ENCODE measurements at places on chromosomes 16 and 17.

GRCh38 chr17:42979511-42980273 is at the start of gene PTGES3L:
TSS of gene PTGES3L (minus strand) at chr17:42980080. CDS start at chr17:42980053, 27 bp downstream.
- DNase-seq: no peak

- DNase-seq: no peak
Measured at GRCh38 chr16:82835487-82836155, 208.9 kb downstream of the CDH13 start.

- DNase-seq: no peak
Measured at GRCh38 chr16:4692460-4693295, 684 bp upstream of the NUDT16L1 start.

GRCh38 chr17:71423871-71424546 is 696.8 kb upstream of the SOX9 start:
- DNase-seq: no peak

DNA sequence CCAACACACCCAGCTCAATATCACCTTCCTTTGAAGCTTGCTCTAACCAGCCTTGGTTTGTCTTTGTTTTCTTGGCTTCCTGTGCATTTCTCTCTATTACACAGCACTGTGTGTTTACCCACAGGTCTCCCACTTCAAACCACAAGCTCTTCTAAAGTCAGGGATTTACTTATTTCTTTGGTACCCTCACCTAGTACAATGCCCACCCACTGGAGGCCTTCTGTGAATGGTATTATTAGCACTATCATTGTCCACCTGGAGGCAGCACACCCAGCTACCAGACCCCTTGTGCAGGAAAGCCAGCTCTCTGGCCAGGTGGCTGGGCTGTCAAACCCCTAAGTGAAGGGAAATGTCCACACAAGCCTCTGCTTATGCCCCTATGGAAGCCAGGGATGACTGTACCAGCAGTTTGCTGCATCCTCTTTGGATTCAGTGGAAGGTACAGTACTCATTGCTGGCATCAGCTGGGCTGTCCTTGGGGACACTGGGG is 9.4 kb upstream of the TOP2A start:
- DNase-seq: no peak

DNA sequence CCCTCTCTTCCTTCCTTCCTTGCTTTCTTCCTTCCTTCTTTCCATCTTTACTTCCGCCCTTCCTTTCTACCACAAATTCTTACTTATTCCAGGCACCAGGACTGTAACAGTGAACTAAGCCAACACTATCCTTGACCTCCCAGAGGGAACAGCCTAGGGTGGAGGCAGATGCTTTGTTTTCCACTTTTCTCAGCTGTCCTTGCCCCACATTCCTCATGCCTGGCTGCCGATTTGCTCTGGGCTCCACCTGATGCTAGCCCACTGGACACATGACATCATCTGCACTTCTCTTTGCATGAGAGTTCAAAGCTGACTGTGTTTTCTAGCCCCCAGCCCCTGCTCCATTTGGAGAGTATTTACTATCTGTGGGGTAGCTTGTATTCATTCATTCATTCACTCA is 283.0 kb downstream of the MAF start:
- DNase-seq: no peak

GRCh38 chr16:72787514-72788268 is 260.2 kb downstream of the ZFHX3 start:
- no peak for DNase-seq

- DNase-seq: no peak
Measured at GRCh38 chr17:60909405-60909804, 231.8 kb downstream of the BCAS3 start.

GRCh38 chr17:17067257-17067656 is 25.0 kb downstream of the MPRIP start:
- DNase-seq: no peak

- DNase-seq: no peak
Measured at GRCh38 chr17:82047379-82047778, 4.2 kb downstream of the RFNG start.

DNA sequence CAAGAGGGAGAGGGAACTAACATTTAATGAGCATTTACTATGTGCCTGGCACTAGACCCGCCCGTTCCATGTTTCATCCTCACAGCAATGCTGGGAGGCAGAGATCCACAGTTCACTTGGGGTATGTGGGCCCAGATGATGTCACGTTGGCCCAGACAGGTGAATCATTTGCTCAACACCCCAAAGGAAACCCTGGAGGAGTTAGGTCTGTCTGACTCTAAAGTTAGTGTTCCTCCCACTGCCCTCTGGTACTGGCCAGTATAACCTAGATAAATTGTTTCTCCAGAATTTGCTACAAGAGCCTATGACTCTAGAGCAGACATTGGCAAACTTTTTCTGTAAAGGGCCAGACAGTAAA is 164.6 kb downstream of the VPS53 start:
- DNase-seq: no peak

- no peak for DNase-seq
Measured at GRCh38 chr16:48834576-48834975, 224.6 kb upstream of the N4BP1 start.

DNA sequence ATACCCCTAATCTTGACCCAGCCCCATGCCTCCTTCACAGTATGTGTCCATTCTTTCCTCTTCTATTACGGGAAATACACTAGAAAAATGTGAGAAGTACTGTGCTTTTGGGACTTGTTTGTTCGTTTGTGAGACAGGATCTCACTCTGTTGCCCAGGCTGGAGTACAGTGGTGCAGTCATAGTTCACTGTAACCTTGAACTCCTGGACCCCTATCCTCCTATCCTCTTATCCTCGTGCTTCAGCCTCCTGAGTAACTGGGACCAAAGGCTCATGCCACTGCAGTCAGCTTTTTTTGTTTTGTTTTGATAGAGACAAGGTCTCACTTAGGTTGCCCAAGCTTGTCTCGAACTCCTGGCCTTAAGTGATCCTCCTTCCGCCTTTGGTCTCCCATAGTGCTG is 29.9 kb upstream of the RASL10B start:
- DNase-seq: no peak

DNA sequence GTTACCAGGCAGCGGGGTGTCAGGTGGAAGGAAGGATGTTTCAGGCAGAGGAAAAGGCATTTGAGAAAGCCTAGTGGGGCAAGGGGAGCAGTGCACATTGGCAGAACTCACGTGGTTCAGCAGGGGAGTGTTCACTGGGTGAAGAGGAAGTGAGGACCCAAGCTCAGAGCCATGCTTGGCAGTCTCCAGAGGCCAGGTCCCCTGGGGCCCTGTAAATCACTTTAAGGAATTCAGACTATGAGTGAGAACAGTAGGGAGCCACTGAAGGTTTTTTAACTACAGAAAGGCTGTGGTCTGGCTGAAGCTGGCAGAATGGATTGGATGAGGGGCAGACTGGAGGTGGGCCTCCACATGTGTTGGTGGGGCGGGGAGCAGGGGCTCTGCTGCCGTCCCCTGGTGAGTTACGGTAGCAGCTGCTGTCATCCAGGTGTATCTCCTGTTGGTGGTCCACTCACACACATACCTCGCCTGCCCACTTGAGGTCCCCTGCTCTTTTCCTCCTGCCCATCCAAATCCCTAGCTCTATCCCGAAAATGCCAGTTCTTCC is 5.1 kb downstream of the CLEC16A start:
- no peak for DNase-seq

DNA sequence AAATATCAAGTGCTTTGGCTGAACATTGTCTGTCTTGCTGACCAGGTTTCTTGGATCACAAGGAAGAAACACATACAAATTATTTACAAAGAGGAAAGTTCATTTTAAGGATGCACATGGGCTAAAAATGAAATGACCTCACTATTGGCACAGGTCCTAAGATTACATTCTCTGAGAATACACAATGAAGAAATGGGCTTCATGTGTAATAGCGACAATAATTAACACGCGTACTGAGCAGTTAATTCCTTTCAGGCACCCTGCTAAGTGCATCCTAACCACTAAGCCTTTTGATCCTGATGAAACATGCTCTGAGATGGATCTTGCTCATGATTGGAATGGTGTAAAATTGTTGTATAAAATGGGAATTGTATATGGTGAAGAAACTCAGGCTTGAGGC is 429.0 kb downstream of the HS3ST4 start:
- DNase-seq: no peak

GRCh38 chr16:31099860-31100638 is 5.5 kb upstream of the VKORC1 start:
- no peak for DNase-seq

GRCh38 chr16:56980792-56981724 is 8.3 kb upstream of the NLRC5 start:
- no peak for DNase-seq

- DNase-seq: no peak
Measured at GRCh38 chr17:32007463-32008298, 498 bp downstream of the LRRC37B start.

DNA sequence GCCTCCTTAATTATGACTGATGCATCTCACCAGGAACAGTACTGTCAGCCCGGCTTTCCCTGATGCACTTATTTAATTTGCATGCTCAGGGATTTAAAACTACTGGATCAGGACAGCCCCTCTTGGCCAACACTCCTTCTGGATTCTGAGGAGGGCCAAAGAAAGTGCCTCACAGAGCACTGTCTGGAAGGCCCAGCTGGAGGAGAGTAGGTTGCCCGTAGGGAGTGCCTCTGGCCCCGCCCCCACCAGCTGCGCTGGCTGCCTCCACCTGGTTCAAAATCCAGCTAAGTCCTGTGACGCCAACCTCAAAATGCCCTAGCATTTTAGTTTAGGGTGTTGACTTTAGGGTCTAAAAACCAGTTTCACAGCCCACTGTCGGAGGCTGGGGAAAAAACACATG is 49.4 kb upstream of the SREBF1 start:
- no peak for DNase-seq

GRCh38 chr17:74117087-74117698 is 86.3 kb upstream of the RPL38 start:
- DNase-seq: no peak

- no peak for DNase-seq
Measured at GRCh38 chr17:72268431-72268830, 147.6 kb downstream of the SOX9 start.

DNA sequence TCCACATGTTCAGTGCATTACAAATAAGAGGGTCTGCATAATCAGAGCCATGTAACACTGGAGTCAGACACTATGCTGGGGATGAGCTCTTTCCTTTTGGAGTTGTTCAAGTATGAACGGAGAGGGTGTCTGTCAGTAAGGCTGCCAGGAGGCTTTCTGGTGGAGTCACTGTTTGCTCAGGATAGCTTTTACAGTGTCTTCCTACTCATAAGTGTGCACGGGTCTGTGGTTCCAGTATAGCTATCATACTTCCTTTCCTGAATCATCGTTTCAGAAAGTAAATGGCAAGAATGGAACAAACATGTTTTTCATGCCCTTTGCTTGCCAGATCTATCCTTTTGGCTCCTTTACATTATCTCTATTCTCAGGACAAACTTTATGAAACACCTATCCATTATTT is 152.7 kb upstream of the CDH11 start:
- no peak for DNase-seq

DNA sequence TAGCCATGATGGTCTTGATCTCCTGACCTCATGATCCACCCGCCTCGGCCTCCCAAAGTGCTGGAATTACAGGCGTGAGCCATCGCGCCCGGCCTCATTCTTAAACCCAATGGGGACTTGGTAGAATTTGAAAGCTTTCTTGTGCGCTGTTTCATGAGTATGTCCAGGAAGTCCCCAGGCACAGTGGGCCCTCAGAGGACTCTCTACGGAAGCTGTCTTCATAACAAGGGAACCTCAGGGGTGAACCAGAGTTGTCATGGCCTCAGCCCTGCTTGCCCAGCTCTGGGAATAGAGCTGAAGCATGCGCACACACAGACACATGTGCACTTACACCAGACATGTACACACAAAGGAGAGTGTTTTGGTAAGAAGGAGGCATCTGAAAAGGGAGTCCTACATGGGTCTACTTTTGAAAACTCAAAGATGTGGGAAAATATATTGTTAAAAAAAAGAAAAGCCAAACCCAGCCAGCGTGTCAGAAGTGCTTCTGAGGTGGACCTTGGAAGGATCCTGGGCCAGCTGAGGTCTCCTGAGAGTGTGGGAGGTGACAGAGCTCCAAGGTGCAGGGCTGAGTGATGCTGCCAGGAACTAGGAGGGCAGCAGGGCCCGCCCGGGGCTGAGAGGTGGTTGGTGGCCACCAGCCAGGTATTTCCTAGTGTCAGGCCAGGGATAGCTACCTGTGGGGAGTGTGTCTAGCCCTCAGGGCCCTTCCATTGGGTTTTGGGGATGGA is 54.6 kb downstream of the EPN2 start:
- DNase-seq: no peak

DNA sequence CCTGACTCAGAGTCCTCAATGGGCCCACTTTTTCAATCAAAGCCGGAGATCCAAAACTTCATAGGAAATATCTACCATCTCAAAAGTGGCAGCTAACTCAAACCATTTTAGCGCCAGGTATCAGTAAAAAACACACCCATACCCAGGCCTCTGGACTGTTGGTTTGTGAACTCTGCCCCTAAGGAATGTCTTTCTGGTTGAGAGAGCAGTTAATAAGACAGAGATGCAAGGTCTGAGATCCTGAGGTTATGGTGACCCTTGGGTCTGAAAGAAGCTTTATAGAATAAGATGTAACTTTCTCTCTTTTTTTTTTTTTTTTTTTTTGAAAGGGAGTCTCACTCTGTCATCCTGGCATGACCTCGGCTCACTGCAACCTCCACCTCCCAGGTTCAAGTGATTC is 350.5 kb downstream of the SOX9 start:
- DNase-seq: no peak

- no peak for DNase-seq
Measured at GRCh38 chr16:85948138-85948509, 49.2 kb downstream of the IRF8 start.

- no peak for DNase-seq
Measured at GRCh38 chr17:43591001-43591400, 44.9 kb upstream of the ETV4 start.

DNA sequence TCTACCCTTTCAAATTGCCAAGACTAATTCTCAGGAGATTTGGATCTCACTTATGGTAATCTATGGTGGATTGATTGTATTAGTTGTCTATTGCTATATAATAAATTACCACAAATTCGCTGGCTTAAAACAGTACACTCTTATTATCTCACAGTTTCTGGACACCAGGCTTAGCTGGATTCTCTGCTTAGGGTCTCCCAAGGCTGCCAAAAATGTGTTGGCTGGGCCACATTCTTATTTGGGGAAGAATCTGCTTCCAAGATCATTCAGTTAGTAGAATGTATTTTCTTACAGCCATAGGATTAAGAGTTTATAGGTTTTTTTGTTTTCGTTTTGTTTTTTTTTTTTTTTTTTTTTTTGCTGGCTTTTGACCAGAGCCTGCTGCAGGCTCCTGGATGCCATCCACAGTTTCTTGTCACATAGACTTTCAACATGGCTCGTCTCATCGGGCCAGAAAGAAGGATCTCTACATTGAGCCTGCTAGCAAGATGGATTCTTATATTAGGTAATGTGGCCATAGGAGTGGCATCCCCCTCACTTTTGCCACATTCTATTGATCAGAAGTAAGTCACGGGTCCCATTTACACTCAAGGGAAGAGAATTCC is 415.3 kb downstream of the KIF2B start:
- DNase-seq: no peak

GRCh38 chr16:57899771-57900661 is 70.9 kb downstream of the CNGB1 start:
- no peak for DNase-seq

- DNase-seq: no peak
Measured at GRCh38 chr16:11088074-11088730, 143.8 kb downstream of the CLEC16A start.

All from cortex of kidney (tissue), 1 donor.